ENCODE measurements at places on chromosomes 4 and X.

GRCh38 chr4:138650929-138651448 lies 364.6 kb upstream of the NOCT start:
- no peak for DNase-seq

DNA sequence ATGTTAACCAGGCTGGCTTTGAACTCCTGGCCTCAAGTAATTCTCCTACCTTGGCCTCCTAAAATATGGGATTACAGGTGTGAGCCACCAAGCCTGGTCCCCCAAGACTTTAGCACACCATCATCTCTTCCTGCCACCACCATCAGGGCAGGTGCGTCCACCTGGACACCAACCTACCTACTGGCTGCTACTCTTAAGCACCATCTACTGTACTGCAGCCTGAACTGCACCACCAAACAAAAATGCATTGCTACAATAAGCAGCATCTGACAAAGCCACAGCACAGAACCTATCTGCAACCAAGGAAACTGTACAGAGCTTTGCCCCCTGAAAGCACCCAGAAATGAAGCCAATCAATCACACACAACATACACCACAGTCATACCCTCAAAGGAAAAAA lies 139.7 kb downstream of the EFHC2 start:
- no peak for DNase-seq

GRCh38 chrX:41085878-41086626 lies 807 bp downstream of the USP9X start:
- DNase-seq = peak; percentile 48

- no peak for DNase-seq
Measured at GRCh38 chr4:88136249-88136648, 22.2 kb downstream of the ABCG2 start.

GRCh38 chrX:56281789-56282188 lies 49.6 kb downstream of the KLF8 start:
- DNase-seq = no peak

Data from anterior cingulate cortex (tissue), 58 donors.